ENCODE measurements at places on chromosomes 4 and X. TPM values are rescaled to one million over a fixed set of nuclear protein-coding genes. Genes with fewer than 3 reads are reported as not detected.

GC gene
- not detected for polyA plus RNA-seq

TMEM255A gene
- polyA plus RNA-seq: not detected

GRCh38 chrX:19343085-19343534 lies 617 bp upstream of the PDHA1 start:
- peak overlapping the region; percentile 52 for H3K27ac ChIP-seq
- H3K27me3 ChIP-seq: no peaks in the 10 kb centered on the region
- peak overlapping the region; percentile 71 for H3K4me3 ChIP-seq
- H3K36me3 ChIP-seq: no peaks in the 10 kb centered on the region
- DNase-seq: no peak
- H3K4me1 ChIP-seq: peaks cover 8% of the 10 kb centered on the region

TRPC5OS gene
- 0.13 TPM for polyA plus RNA-seq

TEX13A gene
- not detected for polyA plus RNA-seq

TLL1 gene
- polyA plus RNA-seq: not detected

ZFP42 gene
- not detected for polyA plus RNA-seq

GRCh38 chrX:56308726-56309125 lies 76.6 kb downstream of the KLF8 start:
- no peaks in the 10 kb centered on the region for H3K27me3 ChIP-seq
- H3K4me1 ChIP-seq: no peaks in the 10 kb centered on the region
- DNase-seq: no peak
- no peak overlapping the region for H3K27ac ChIP-seq
- H3K4me3 ChIP-seq: no peak overlapping the region

- H3K4me1 ChIP-seq: no peaks in the 10 kb centered on the region
- H3K4me3 ChIP-seq: no peak overlapping the region
- H3K27me3 ChIP-seq: no peaks in the 10 kb centered on the region
- H3K27ac ChIP-seq: no peak overlapping the region
- DNase-seq: no peak
- H3K36me3 ChIP-seq: no peaks in the 10 kb centered on the region
Measured at GRCh38 chrX:113389846-113390245, 549.2 kb upstream of the AMOT start.

- DNase-seq: no peak
- H3K27me3 ChIP-seq: peaks cover 2% of the 10 kb centered on the region
- no peak overlapping the region for H3K4me3 ChIP-seq
- no peaks in the 10 kb centered on the region for H3K36me3 ChIP-seq
- H3K27ac ChIP-seq: no peak overlapping the region
Measured at GRCh38 chrX:72258174-72258573, 18.9 kb downstream of the RPS4X start.

- no peak overlapping the region for H3K4me3 ChIP-seq
- H3K4me1 ChIP-seq: no peaks in the 10 kb centered on the region
- DNase-seq: no peak
- H3K27me3 ChIP-seq: no peaks in the 10 kb centered on the region
- H3K27ac ChIP-seq: no peak overlapping the region
Measured at GRCh38 chr4:128177498-128177897, 110.1 kb downstream of the PGRMC2 start.

ADH1C gene
- polyA plus RNA-seq: not detected

TMEM271 gene
- polyA plus RNA-seq: not detected

- no peak for DNase-seq
- H3K36me3 ChIP-seq: no peaks in the 10 kb centered on the region
- H3K27ac ChIP-seq: no peak overlapping the region
- no peaks in the 10 kb centered on the region for H3K27me3 ChIP-seq
- no peak overlapping the region for H3K4me3 ChIP-seq
Measured at GRCh38 chr4:128385683-128386304, 98.2 kb upstream of the PGRMC2 start.

DNA sequence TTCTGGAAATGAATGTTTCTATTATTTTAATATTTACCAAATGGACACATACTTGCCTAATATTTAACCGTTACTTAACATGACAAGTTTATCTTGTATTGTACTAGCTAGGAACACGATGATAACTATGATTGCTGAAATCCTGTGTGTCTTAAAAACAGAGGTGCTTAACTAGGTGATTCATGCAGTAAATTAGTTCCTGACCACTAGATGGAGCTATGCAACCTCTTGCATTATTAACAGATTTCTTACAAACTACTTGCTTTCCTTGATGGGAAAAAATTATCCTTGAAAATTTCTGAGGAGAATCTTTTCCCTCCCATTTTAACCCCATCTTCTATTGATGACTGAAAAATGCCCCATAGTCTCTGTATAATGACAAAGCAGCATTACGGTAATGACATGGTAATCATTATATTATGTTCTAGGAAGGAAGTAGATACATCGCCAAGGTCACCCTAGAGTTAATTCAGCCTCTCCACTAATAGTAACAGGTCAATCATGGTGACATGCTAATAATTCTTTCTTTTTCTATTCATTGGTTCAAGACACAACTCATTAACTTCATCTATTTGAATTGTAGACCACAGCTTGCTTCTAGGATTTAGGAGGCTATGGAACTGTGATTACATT lies 844.2 kb downstream of the RAPGEF2 start:
- no peak overlapping the region for H3K4me3 ChIP-seq
- no peaks in the 10 kb centered on the region for H3K36me3 ChIP-seq
- no peaks in the 10 kb centered on the region for H3K27me3 ChIP-seq
- H3K4me1 ChIP-seq: no peaks in the 10 kb centered on the region

CCDC120 gene
- polyA plus RNA-seq: 7.6 TPM

DNA sequence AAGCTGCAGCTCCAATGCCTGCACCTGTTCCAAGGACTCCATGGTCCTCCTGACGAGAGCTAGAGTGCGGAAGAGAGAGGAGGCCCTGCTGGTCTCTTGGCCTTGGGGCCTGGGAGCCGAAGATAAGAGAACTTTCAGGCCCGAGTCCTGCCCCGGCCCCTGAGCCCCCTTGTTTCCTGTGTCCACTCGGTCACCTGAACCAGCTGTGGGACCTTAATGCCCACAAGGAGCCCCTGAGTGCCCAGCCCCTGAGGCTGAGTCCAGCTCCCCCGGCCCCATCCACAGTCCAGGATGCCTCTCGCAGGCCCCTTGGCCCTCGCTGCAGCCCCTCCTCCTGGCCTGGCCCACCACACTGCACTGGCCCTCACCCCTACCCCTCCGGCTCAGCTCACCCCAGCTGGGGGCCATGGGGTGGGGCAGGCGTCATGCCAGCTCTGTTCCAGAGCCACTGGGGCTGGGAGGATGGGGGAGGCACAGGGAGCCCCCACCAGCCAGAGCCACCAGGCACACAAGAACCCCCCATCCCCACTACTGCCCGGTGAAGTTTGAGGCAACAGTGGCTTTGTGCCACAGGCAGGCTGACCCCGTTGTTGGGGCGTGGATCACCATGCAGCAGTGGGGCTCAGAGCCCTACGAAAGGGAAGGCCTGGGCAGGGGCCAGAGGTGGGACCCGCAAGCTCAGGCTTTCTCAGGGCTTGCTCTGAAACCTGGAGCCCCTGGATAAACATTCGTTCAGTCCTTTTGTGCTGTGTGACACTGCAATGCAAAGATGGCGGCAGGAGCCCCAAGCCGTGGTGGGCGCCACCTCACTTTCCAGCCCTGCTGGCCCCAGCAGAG lies 14.1 kb downstream of the NAT8L start:
- H3K27me3 ChIP-seq: no peaks in the 10 kb centered on the region
- no peaks in the 10 kb centered on the region for H3K4me1 ChIP-seq
- H3K36me3 ChIP-seq: no peaks in the 10 kb centered on the region
- H3K27ac ChIP-seq: no peak overlapping the region

DNA sequence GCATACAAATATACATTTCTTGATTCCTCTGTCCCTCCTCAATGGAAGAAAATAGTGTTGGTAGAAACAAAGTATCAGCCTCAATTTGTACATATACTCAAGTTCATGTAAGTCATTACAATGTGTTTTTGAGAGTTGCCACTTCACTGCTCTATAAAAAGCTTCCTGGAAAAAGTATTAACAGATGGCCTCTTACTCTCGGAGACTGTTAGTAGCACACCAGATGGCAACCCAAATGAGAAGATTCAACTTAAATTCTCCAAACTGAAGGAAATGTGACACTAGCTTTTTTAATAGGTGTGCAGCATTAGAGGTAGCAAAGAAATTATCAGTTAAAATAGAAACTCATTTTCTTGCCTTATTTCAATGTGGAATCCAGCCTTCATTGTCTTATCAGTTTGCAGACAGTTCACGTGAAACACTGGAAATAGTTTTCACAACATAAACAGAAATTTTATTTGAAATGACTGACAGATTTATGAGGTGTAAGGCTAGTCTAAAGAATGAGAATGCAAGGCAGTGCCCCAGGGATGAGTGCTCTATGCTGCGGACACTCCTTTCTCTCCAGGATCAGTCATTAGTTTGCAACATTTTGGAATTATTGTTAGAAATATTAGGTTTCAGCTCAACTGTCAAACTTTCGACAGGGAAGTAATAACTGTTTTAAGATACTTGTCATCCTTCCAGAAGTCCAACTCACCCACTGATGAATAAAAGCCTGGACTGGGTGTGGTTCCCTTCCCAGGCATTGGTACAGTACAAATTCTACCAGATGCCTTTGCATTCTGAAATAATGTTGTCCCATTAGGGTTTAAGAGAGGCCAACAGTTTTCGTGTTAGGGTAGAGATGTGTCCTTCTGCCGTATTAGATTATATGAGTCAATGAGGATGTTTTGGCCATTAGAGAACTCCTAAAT lies 50.9 kb downstream of the IDS start:
- DNase-seq: no peak
- no peaks in the 10 kb centered on the region for H3K36me3 ChIP-seq
- no peak overlapping the region for H3K27ac ChIP-seq

DNA sequence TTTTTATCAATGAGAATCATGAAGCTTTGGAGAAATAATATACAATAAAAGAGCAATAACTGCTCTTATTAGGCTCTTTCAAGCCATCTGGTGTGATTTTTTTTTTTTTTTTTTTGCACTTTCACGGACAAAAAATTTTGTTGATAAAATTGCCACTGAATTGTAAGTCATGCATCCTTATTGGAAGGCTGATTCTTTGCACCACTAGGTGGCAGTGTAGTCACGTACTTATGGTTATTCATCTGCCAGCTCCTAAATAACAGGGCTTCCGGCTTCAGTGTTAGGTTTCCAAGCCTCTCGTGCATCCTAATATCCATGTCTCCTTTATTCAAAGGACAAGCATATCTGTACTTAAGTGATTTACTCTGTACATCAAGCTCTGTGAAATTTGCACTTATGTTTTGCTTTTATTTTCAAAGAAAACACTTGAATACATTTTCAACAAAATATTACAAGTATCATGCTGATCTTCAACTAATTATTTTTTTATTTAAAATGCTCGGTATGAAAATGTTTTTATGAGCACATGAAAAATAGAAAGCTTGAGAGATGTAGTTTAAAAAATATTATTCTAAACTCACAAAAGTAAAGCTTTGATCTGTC lies 1578.3 kb upstream of the TENM3 start:
- H3K27me3 ChIP-seq: no peaks in the 10 kb centered on the region
- no peaks in the 10 kb centered on the region for H3K36me3 ChIP-seq

- no peaks in the 10 kb centered on the region for H3K36me3 ChIP-seq
- H3K4me3 ChIP-seq: no peak overlapping the region
- H3K27ac ChIP-seq: no peak overlapping the region
- DNase-seq: no peak
Measured at GRCh38 chr4:80705311-80705710, 325.2 kb upstream of the BMP3 start.

GRCh38 chr4:40003986-40004385 lies 26.3 kb upstream of the PDS5A start:
- H3K36me3 ChIP-seq: no peaks in the 10 kb centered on the region
- no peak overlapping the region for H3K4me3 ChIP-seq
- no peaks in the 10 kb centered on the region for H3K27me3 ChIP-seq

GRCh38 chr4:77002321-77003107 lies 53.0 kb downstream of the SEPTIN11 start:
- H3K4me1 ChIP-seq: no peaks in the 10 kb centered on the region
- H3K4me3 ChIP-seq: no peak overlapping the region
- no peak for DNase-seq
- no peak overlapping the region for H3K27ac ChIP-seq

- no peaks in the 10 kb centered on the region for H3K4me1 ChIP-seq
- no peak overlapping the region for H3K4me3 ChIP-seq
- no peak for DNase-seq
- no peak overlapping the region for H3K27ac ChIP-seq
- no peaks in the 10 kb centered on the region for H3K36me3 ChIP-seq
Measured at GRCh38 chr4:101010987-101011386, 336.3 kb downstream of the PPP3CA start.

EREG gene
- 0.33 TPM for polyA plus RNA-seq

GRCh38 chr4:145881989-145882388 lies 56.6 kb downstream of the ZNF827 start:
- H3K4me3 ChIP-seq: no peak overlapping the region
- H3K27me3 ChIP-seq: no peaks in the 10 kb centered on the region
- H3K4me1 ChIP-seq: peaks cover 20% of the 10 kb centered on the region

DNA sequence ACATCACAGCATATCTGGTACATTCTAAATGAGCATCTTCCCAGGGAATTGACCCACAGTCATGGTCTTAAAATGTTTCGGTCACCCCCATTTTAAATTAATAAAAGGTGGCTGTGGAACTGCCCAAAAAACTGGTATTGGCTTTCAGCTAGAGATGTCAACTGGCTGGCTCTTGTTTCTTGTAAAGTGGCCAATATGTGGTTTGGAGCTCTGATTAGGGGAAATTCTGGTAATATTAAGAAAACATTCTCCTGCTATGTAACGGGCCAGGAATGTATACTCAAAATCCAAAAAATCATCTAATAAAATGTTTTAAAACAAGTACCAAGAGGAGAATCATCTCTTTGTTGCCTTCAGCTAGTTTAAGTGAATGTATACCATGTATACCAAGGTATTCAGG lies 62.0 kb upstream of the VCX2 start:
- H3K4me1 ChIP-seq: no peaks in the 10 kb centered on the region
- no peak overlapping the region for H3K4me3 ChIP-seq
- no peak for DNase-seq
- no peaks in the 10 kb centered on the region for H3K36me3 ChIP-seq
- H3K27ac ChIP-seq: no peak overlapping the region

GPC3 gene
- not detected for polyA plus RNA-seq

DNA sequence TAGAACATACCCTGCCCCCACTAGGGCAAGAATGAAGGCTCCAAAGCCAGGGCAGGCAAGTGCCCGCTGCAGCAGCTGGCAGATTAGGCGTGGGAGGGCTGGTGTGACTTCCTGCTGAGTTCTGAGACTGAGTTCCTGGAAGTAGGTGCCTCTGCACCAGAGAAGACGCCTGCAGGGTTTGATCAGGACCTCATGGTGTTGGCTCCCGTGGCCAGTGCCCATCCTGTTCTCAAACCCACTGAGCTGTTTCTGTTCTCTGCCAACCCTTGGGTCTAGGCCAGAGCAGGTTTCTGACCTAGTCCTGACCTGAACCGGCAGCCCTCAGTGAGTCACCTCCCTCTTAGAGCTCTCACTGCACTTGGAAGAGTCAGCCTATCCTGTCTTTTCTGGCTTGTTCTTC lies 220.7 kb downstream of the HS6ST2 start:
- no peaks in the 10 kb centered on the region for H3K27me3 ChIP-seq
- H3K36me3 ChIP-seq: no peaks in the 10 kb centered on the region
- no peak overlapping the region for H3K27ac ChIP-seq
- no peaks in the 10 kb centered on the region for H3K4me1 ChIP-seq

GRCh38 chr4:44100456-44100855 lies 348.2 kb downstream of the KCTD8 start:
- no peaks in the 10 kb centered on the region for H3K27me3 ChIP-seq
- no peak for DNase-seq
- H3K4me1 ChIP-seq: no peaks in the 10 kb centered on the region
- H3K27ac ChIP-seq: no peak overlapping the region
- H3K36me3 ChIP-seq: no peaks in the 10 kb centered on the region
